ENCODE measurements at places on chromosomes 16 and 17.

- no peak for DNase-seq
These were observed 25.4 kb downstream of the PCTP start for GRCh38 chr17:55776271-55776670.

GRCh38 chr17:37813751-37814150 lies 68.9 kb upstream of the HNF1B start:
- DNase-seq, result no peak

DNA sequence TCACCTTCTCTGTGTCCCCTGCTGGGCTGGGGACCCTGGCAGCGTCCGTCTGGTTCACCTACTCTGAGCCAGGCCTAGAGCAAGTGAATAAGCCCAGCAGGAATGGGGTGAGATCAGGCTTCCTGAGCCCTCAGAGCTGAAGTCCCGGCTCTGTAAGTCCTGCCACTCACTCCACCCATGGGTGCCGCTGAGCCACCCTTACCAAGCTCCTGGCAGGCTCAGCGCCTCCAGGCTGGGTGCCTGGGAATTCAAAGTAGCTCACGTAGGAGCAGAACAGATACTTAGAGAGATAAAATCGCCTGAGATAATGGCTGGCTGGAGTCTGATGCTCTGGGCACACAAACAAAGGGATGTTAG lies 9.8 kb upstream of the LASP1NB start:
- no peak for DNase-seq

GRCh38 chr16:14057878-14058382 lies 13.2 kb upstream of the MRTFB start:
- DNase-seq, result no peak

DNA sequence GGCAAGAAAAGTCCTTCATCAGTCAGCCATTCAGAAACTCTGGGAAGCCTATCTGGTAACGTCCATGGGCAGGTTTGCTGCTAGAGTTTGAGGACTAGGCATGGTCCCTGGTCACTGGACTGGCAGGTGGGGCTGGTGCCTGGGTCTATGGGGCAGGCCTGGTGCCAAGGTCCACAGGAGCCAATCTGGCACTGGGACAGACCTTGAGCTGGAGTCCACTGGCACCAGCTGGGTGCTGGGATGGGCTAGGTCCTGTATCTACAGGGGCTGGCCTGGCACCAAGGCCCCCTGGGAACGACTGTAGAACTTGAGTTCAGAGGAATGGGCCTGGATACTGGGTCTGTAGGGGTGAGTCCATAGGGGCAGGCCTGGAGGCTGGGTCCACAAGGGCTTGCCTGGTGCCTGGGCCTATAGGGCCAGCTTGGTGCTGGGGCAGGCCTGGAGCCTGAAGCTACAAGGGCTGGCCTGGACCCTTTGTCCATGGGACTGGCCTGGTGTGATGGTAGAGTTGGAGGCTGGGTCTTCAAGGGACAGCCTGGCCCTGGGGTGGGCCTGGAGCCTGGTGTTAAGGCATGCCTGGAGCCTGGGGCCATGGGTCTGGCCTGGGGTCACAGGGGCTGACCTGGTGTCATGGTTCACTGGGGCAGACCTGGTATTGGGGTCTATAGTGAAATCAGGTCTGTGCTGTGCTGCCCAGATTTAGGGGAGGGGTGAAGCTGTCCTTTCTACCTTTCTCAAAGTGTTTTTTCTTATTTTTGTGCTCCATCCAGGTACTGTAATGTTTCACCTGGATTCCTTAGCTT lies 30.5 kb upstream of the NKD1 start:
- no peak for DNase-seq

GRCh38 chr17:60610473-60610872 lies 10.5 kb downstream of the PPM1D start:
- DNase-seq, result no peak

DNA sequence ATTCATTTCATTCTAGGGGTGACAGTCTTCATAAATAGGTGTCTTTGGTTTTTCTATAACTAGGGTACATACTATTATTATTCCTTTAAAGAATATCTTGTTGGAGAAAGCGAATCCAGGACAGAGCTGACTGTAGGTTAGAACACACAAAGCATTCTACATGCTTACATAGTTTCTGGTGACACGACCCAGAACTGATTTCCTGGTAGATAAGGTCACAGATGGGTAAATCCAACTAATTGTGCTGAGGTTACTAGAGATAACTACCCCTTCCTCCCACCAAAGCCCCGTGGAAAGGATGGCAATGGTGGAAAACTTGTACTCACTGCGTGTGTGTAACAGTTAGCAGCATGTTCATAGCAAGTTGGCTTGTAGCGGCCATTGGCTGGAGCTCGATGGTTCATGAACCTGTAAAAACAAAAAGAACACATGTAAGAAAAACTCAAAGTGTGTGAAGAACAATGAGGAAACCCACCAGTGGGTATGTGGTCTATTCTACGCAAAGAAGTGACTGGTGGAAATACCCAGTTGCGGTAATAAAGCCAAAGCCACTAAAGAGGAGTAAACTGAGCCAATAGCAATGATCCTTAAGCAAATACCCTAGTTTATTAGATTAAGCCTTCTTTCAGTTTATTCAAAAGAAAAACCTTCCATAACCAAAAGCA lies 7.7 kb downstream of the MMD start:
- no peak for DNase-seq

- DNase-seq, result no peak
These were observed 13.5 kb upstream of the P2RX1 start for GRCh38 chr17:3929764-3930163.

- DNase-seq, result no peak
These were observed 16.5 kb downstream of the CNTNAP1 start for GRCh38 chr17:42698736-42699414.

DNA sequence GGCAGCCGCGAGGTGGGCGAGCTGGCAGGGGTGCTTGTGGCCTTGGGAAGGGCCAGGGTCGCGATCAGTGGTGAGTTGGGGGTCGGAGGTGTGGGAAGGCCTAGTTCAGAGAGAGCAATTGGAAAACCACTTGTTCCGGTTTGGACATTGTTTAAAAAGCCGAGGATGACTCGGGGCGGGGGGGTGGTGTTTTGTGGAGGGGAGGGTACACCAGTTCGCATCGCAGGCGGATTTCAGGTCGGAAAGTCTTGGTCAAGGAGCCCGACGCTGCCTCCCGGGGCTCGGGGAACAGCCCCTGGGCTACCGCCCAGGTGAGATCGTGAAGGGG lies 66.4 kb downstream of the KPNA2 start:
- DNase-seq, result no peak

- peak; percentile 63 for DNase-seq
These were observed 40.8 kb upstream of the BHLHA9 start for GRCh38 chr17:1229349-1229899.

DNA sequence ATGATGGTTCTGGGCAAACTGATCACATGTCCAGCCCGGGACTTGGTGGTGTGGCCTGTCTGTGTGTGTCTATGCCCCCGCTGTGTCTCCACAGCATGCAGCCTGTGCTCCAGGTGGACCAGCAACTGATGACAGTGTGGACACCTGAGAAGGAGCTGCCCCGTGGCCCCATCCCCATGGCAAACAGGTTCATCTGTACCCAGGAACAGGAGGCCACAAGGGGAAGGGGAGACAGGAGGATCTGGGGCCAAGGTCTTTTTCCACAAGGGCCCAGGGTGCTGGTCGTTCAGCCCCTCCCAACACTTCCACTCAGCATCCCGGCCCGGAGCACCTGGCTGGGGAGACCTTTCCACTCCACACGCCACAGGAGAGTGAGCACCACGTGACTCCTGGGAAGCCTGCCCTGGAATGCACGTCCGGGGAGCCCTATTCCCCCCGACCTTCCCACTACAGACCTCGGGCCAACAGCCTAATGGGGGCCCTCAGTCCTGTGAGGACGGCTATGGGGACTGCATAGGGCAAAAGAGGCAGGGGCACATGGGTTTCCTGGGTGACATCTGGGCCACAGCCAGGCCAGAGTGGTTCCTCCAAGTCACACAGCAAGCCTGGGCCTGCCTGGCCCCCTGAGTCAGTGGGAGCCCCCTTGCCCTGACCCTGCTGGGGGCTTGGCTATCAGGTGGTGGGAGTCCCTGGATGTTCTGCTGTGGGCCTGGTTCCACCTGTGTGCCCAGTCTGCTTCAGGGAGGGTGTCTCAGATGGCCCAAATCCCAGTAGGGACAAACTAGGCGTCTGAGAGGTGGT lies 20.8 kb upstream of the NXPH3 start:
- peak; percentile 40 for DNase-seq

DNA sequence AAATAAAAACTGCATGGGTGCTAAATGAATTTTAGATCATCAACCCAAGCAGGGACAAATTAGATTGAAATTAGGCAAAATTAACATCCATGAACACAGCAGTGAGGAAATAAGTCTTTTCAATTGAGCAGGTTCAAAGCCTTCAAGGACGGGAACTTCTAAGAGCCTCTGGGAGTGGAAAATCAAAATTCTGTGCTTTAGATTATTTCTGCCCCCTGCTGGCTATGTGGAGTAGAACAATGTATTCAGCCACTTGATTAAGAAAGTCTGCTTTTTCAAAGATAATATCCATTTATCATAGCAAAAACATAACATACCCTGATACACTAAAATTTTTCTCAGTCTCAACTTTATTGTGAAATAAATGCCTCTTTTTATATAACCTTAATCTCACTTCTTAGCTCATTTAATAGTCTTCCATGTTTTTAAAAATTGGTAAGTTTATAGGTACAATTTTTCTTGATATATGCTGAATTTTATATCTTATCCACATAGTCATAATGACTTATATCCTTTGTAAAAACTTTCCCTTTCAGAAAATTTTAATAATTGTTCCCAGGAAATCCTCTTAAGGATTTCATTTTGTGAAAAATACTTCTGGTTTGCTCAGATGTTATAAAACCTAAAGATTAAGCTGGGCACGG lies 28.1 kb upstream of the NOL11 start:
- DNase-seq, result peak; percentile 52

- no peak for DNase-seq
These were observed 258 bp downstream of the PRKCB start for GRCh38 chr16:23836078-23836403.

GRCh38 chr17:80382956-80383355 lies 32.0 kb upstream of the ENDOV start:
- DNase-seq, result no peak
